Small intestine (tissue), 16 donors: ENCODE measurements at places on chromosomes 6 and 20.

GRCh38 chr6:21046276-21046675 lies 512.0 kb downstream of the CDKAL1 start:
- DNase-seq: no peak

DNA sequence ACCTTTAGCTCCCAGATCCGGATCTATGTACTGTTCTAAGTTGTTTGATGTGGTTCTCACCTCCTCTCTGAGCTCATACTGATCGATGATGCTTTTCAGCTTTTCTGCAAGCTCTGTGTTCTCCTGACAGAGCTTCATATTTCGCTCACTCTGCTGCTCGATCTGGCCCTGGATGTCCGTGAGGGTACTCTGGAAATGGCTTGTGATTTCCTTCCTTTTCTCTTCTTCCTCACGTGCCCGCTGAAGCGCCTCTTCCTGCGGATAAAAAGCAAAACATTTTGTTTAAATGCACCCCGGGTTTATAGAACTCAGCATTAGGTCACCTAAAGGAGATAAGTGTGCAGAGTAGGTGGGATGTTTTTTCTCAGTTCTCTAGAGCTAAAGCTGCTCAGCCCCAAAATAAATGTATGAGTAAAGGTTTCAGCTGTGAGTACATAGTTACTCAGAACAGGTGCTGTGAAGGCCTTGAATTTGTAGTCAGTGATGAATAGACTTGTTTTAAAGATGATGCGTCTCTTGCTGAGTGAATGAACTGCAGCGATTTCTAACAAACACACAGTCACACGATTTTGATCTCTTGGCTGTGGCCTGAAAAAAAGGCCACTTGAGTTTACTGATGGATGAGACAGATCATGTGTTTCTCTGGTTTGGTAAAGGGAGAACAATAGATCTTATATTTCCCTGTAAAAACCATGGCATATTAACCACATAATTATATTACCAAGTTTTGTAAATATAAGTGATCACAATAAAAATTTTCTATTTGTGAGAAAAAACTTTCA lies 29.1 kb downstream of the TXLNB start:
- DNase-seq: no peak

DNA sequence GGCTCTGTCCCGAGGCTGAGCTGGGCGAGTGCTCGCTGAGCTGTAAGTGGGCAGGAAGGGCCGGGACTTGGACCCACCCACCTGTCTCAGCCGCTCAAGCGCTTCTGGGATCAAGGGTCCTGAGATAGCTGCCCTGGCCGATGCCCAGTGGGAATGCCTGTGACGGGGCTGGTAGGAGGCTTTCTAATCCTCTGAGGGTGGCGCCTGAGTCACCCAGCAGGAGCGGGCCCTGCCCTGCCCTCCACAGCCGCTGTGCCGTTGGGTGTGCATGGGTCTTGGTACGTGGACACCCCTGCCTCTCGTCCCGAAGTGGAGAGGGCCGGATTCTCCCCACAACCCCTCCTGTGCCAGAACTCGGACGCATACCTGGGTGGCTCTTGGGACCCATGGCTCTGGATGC lies 43.1 kb upstream of the GATA5 start:
- DNase-seq: no peak

GRCh38 chr6:150380256-150380655 lies 11.4 kb downstream of the IYD start:
- DNase-seq: no peak

GRCh38 chr6:14706378-14706929 lies 539.4 kb upstream of the JARID2 start:
- DNase-seq: no peak

DNA sequence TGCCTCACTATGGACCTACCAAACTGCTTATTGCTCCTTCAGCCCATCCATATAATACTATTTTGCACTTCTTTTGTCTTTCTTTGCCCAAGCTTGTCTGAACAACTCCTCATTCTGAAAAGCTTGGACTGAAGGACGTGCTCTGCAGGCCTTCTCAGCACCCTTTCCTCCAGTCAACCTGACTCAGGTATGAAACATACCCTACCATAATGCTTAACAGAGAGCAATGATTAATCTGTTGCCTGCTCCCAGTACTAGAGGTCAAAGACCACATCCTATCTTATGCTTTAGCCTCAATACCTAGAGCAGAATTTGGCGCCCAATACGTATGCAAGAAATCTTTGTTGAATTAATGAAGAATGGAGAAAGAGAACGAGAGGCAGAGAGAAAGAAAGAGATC lies 55.2 kb downstream of the ATXN1 start:
- DNase-seq: no peak

GRCh38 chr20:64038565-64039292 lies 2.7 kb downstream of the C20orf204 start:
- DNase-seq: peak; percentile 68

DNA sequence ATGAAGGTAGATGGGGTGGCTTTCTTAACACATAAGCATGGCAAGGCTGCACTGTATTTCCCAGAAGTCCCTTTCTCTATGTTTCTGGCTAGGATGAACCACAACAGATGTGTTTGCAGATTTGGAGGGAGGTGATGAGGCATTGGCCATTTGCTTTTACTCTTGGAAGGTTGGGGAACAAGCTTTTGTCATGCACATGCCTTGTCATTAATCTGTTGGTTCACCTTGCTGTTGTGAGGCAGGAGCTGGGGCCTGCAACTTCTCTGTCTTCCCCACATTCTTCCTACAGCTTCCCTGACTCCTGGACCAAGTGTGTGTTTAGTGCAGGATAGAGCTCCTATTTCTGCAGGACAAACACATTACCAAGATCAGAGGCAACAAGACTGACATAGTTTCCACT lies 326.2 kb upstream of the SPTLC3 start:
- no peak for DNase-seq

DNA sequence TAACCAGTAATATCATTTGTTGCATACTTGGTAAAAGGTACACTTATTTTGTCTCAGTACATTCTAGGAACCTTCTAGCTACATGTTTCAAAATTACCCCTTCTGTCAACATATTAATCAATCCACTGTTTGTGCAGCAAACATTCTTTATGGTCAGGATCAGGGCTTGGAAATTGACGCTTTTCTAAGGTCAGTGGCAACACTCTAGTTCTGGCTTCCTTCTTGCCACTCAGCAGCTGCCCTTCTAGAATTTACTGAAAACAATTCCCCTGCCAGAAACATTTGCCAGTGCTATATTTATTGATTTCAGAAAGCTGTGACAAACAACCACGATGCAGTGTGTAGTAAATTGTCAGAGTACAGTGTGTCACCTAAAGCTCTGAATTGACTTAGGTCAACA lies 84.7 kb upstream of the FBXL4 start:
- DNase-seq: no peak

- no peak for DNase-seq
Observed at GRCh38 chr6:14924126-14925024, 321.5 kb upstream of the JARID2 start.

DNA sequence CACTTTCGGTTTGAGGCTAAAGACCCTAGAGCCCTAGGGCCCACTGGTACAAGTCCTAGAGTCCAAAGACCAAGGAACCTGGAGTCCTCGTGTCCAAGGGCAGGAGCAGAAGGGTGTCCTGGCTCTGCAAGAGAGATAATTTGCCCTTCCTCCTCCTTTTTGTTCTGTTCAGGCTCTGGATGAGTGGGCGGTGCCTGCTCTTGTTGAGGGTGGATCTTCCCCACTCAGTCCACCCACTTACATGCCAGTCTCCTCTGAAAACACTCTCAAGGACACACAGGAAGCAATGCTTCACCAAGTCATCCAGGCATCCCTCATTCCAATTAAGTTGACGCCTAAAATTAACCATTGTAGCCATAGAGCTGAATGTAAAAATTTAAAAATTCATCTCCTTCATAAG lies 102.1 kb downstream of the UST start:
- DNase-seq: no peak

- DNase-seq: no peak
Observed at GRCh38 chr6:85005494-85005893, 241.1 kb upstream of the TBX18 start.

DNA sequence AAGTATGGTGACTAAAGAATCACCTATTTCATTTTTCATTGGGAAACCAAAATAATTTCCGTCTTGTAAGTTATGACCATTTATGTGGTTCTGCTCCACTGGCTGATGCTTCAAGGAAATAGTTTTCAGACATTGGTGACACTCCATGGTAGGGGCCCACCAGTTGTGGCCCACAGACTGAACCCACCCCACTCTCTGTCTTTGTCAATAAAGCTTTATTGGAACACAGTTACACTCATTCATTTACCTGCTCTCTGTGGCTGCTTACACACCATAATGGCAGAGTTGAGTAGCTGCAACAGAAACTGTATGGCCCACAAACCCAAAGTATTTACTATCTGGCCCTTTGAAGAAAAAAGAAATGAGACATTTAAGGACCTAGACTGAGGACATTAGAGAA lies 78.5 kb downstream of the TBC1D7 start:
- DNase-seq: no peak

DNA sequence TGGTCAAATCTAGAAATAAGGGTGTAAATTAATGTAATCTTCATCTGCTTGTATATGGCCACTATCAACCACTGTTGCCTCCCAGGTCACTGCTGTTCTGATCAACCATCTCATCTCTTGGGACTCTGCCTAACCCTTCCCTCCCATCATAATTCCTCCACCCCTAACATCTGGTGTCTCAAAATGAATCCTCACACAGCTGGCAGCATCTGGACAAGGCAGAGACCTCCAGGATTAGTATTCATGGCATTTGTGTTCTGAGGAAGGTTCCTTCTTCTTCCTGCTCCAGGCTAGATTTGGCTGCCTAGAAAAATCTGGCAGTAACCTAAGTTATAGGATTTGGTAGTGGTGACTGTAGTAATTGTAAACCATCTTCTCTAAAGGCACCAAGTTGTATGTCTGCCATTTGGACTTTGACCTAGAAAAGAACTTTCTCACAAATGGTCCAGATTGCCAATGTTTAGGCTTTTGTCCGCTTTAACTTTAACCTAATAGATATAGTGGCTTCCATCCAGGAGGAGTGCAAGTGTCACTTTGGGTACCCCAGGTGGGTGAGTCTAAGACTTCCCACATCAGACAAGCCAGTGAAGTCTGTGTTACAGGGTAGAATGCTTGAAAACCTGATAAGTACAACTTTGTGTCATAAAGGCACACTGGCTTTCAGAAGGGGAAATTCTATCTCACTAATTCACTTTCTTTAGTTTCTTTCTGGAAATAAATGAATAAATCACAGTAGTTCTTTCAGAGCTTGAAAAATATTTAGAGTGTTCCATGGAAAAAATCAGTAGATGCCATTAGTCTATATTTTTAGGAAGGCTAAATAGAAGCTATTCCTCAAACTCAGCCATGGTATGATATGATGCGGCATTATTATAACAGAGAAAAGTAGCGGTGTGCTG lies 3.0 kb upstream of the PHACTR2 start:
- DNase-seq: peak; percentile 39

- peak; percentile 26 for DNase-seq
Observed at GRCh38 chr6:12001004-12001705, 11.0 kb upstream of the HIVEP1 start.

DNA sequence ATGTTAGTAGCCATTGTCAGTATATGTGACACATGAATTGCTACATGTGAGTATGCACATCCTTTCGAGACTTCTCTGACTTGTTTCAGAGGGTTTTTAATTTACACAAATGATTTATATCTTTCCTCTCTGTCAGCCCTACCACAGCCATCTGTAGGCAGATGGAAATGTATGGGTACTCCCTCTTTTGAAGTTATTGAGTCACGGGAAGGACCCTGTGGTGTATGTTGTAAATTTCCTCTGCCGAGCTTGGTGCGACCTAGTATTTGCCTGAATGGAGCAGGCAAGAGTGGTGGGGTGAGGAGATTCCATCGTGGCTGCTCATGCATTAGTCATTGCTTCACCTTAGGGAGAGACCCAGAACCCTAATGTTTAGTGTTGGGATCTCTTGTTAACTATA lies 171.9 kb downstream of the JARID2 start:
- no peak for DNase-seq

GRCh38 chr6:71460933-71461332 lies 172.3 kb downstream of the OGFRL1 start:
- no peak for DNase-seq
